ENCODE measurements at places on chromosomes 6 and 20. TPM values are rescaled to one million over a fixed set of nuclear protein-coding genes. Genes with fewer than 3 reads are reported as not detected.

PDE10A gene
- 44.2 TPM for total RNA-seq

MRPS10 gene
- total RNA-seq: 38.4 TPM

NKX2-4 gene
- not detected for total RNA-seq

LTB gene
- not detected for total RNA-seq

PPP1R14C gene
- total RNA-seq: not detected

ADTRP gene
- 0.26 TPM for total RNA-seq

TBXT gene
- not detected for total RNA-seq

PERP gene
- 45.8 TPM for total RNA-seq

DNAH8 gene
- total RNA-seq: not detected

TAGAP gene
- not detected for total RNA-seq

TMEM151B gene
- total RNA-seq: not detected

CD109 gene
- 34.9 TPM for total RNA-seq

NR2E1 gene
- total RNA-seq: not detected

NOTCH4 gene
- total RNA-seq: 3.2 TPM

EDEM2 gene
- total RNA-seq: 36.5 TPM

ZSCAN31 gene
- total RNA-seq: 1.9 TPM

MYLK4 gene
- total RNA-seq: 0.24 TPM

PYGB gene
- 153 TPM for total RNA-seq

CNR1 gene
- total RNA-seq: not detected

BPIFB4 gene
- not detected for total RNA-seq

IER3 gene
- 92.7 TPM for total RNA-seq

NOX3 gene
- total RNA-seq: not detected

CST5 gene
- total RNA-seq: 0.13 TPM

CCM2L gene
- total RNA-seq: 0.13 TPM

FOXF2 gene
- total RNA-seq: 106 TPM

B3GAT2 gene
- total RNA-seq: under 0.01 TPM

HTR1E gene
- not detected for total RNA-seq

STMND1 gene
- not detected for total RNA-seq

WFDC12 gene
- total RNA-seq: not detected

TRIM15 gene
- total RNA-seq: not detected

RSPH9 gene
- total RNA-seq: 0.24 TPM

SIRPB1 gene
- total RNA-seq: not detected

NT5E gene
- total RNA-seq: 111 TPM

FOXA2 gene
- 0.91 TPM for total RNA-seq

HMGN3 gene
- total RNA-seq: 40.6 TPM

TNNC2 gene
- not detected for total RNA-seq

C6orf52 gene
- total RNA-seq: 3.9 TPM

TMEM74B gene
- total RNA-seq: 0.26 TPM

SAPCD1 gene
- total RNA-seq: not detected

SLC22A2 gene
- total RNA-seq: not detected

All from epithelial cell of alveolus of lung (primary cell).